ENCODE measurements at places on chromosomes 16 and 17.

DNA sequence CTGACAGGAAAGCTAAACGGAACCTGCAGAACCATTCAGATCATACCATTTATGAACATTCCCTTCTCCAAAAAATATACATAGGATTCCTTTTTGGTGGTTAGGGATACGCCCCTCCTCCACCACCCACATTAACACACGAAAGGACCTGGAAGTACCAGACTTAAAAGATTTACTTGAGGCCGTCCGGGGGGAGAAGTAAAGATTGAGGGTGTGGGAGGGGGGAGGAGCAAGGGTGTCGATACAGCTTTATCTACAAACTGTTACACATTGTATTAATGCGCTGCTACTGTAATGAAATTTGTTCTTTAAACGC, 537 bp downstream of the PALB2 start:
- no peak for DNase-seq

DNA sequence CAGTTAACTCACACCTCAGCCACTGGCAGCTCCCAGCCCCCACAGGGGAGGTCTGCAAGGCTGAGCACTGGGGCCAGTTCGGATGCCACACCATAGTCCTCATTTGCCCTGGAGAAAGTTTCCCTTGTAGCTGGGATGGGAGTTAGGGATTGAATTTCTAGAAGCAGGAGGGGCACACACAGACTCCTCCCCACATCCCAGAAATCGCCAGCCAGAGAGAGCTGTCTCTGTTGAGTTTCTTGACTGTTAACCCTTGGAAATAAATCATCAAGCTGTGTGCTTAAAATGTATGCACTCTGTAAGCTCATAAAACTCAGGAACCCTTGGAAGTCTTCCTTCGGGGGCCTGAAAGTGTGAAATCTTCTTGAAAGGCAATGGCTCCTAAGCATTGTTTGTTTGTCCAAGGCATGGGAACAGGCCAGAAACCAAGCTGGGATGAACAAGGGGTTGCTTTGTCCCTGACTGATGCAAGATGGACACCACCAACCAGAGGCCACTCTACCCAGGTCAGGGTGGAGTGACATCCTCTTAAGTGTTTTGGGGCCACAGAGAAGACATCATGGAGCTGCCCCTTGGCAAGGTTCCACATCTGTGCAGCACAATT, 394 bp upstream of the PRM3 start:
- no peak for DNase-seq

DNA sequence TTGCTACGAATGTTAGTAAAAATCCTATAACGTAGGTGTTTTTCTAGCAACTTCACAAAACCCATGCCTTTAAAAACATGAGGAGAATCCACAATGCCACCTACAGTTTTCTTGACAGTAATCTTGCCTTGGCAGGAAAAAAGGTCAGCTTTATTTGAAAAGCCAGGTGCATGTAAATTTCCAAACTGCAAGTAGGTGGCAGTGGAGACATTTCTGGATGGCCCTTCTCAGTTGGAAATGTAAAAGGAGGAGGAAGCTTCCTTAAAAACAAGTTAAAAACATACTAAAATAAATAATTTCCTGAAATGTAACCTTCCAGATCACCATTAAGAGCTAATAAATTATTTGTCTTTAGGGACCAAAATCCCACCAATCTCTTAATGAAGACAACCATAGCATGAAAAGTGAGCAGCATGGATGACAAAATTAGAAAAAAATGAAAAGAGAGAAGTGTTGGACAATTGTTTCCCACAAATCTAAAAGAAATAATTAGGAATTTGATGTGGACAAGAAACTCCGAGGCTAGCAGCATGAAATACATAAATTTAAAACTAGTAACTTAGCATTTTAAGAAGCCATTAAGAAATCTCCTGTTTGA, 152.2 kb downstream of the SNX11 start:
- DNase-seq = no peak

DNA sequence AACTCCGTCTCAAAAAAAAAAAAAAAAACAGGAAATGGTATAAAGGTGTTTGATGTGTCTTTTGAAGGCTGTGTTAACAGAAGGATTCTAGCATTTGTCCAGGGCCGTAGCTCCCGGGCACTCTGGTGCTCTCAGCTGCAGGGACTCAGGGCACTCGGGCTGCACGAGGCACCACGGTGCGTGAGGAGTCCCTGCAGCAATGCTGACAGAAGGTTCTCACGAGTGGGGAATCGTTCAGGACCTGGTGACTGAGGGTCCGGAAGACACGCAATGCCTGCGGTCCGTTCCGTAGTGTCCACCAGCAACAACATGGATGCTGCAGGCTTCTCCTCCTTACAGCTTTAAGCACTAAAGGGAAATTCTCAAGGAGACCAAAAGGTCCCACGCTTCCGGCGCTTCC, 12.6 kb upstream of the FAAP100 start:
- DNase-seq = no peak

DNA sequence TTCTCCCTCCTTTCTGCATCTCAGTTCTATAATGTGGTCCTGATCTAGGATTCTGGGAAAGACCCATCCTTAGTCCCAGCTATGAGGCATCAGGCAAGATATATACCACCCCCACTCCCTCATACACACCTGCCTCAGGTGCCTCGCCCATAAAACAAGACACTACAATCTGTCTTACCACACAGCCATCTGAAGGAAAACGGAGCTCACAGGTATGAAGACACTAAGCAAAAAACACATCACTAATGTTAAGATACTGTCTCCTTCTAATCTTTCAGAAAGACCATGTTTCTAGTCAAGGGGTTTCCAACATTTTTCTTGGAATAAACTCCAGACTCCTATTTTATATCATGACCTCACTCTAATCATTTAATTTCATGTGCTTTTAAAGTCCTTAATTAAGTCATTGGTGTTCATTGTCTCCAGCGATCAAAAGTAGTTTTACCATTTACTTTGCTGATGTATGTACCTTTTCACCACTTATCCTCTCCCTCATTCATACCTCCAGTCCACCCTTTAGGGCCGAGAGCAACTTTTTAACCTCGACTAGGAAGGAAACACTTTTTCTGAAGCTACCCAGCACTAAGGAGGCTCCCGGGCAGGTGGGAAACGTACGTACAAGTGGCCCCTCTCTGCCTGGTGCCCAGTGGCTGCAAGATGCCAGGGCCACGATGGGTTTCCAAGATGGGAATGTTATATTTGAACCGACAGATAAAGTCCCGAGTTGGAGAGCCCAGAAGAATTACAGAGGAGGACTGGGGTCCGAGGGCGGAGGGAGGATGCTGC, 979 bp downstream of the MAP3K14 start:
- DNase-seq = no peak

DNA sequence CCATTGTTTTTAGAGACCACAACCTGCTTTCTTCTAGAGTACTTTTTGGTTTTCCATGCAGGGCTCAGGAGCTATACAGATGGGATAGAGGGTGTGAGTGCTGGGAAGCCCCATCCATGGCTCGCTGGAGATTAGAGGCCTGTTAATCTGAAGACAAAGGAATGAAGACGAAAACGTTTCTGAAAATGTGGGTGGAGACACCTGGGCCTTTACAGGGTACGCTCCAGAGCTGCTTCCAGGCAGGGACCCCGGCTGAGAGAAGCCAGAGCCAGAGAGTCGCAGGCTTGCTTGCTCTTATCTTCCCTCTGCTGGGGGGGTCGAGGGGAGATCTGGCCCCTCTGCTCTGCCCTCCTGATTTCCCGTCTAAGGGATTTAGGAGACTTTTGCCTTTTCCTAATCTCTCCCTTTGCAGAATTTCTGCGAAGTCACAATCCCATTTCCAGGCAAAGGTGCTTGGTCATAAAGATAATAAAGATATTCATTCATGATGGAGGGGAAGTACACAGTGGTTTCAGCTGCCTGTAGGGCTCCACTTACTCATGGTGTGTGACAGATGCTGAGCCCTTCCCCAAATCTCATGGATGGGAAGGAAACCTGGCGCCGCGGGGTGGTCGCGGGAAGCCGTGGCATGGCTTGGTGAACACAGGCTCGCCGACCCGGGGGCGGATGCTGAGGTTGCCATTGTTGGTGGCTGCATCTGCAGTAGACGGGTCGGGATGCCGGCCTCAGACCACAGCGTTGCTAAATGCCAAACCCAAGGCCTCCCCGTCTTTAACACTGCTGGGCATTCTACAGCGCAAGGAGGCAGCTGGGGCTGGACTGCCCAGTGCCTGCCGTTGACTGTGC, 4.8 kb upstream of the SOCS3 start:
- no peak for DNase-seq
